AG09309 (cell line): ENCODE measurements at places on chromosomes 1 and 21.

DNA sequence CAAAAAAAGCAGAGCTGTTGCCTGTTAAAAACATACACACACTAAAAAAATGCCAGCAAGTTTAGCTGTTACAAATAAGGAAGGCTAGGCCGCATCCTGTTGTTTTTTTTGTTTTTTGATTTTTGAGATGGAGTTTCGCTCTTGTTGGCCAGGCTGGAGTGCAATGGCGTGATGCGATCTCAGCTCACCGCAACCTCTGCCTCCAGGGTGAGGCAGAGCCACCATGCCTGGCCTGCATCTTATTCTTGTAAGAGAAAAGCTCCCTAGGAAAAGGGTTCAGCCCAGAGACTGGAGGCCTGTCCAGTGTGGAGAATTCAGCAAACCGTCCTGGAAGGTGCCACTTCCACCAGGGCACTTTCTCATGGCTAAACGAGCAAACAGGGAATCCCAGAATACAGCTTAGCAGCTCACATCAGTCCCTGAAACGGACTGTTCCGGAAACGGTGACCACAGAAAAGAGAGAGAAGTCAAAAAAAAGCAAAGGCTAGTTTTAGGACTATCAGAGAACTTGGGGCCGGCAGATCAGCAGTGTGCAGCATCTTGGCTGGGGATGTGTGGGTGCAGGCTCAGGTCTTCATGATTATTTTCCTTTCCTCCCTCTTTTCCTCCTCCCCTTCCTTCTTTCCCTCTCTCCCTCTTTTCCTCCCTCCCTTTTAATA is 283.6 kb downstream of the AJAP1 start:
- no peak for DNase-seq

GRCh38 chr1:109199710-109200109 is 14.0 kb upstream of the SARS1 start:
- no peak for DNase-seq

- DNase-seq, result no peak
Measured at GRCh38 chr1:70429219-70429618, 18.2 kb downstream of the CTH start.

- DNase-seq, result no peak
Measured at GRCh38 chr1:55641947-55642346, 426.8 kb upstream of the USP24 start.

DNA sequence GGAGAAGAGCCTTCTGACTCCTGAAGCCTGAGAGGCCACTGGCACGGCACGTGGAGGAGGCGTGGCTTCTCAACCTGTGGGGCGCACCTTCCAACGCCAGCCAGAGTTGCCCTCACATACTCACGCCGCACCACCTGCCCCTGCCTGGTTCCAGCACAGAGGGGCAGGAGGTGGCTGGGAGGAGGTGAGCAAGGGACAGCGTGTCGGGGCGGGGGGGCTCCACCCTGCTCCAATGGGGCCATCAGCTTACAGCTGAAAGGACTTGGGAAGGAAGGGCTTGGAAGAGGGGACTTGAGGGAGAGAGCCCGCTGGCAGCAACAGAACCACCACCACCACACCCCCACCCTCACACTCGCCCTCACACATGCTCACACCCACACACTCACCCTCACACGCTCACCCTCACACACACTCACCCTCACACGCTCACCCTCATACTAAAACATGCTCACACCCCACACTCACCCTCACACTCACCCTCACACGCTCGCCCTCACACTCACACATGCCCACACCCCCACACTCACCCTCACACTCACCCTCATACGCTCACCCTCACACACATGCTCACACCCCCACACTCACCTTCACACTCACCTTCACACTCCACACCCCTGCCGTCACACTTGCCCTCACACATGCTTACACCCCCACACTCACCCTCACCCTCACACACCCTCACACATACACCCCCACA is 41.6 kb upstream of the EDN2 start:
- no peak for DNase-seq

GRCh38 chr1:216410026-216410425 is 13.2 kb downstream of the USH2A start:
- no peak for DNase-seq

DNA sequence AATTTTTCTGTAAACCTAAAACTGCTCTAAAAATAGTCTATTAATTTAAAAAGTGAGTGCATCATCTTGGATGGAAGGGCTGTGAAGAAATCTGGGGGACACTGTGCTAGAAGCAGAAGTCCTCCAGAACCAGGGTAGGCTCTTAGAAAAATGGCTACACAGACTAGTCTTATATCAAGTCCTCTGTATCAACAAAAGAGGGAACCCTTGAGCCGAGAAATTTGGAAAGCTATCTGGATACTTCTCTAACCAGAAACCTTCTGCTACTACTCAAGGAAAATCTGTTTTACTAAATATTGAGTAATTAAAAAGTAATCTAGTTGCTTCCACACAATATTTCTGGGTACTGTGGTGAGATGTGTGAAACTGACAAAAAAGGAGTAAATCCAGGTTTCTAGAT is 92.1 kb downstream of the WDR3 start:
- no peak for DNase-seq

- no peak for DNase-seq
Measured at GRCh38 chr1:33328817-33329216, 7.9 kb upstream of the A3GALT2 start.

GRCh38 chr1:147745271-147745670 is 15.1 kb downstream of the GJA5 start:
- no peak for DNase-seq

DNA sequence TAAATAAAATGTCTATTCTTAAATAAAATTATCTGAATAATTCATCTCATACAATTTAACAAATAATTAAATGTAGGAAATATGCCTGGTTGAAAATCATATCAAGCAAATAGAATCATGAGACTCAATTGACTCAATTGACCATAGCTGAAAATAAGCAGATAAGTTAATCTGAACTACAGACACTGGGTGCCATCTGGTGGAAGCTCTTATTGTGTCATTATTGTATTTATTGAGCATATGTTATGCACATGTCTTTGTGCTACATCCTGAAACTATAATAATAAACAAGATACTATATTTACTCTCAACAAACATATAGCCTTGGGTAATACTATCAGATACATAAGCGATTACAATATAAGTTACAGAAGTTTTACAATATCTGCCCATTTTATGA is 41.0 kb downstream of the BRINP3 start:
- no peak for DNase-seq

DNA sequence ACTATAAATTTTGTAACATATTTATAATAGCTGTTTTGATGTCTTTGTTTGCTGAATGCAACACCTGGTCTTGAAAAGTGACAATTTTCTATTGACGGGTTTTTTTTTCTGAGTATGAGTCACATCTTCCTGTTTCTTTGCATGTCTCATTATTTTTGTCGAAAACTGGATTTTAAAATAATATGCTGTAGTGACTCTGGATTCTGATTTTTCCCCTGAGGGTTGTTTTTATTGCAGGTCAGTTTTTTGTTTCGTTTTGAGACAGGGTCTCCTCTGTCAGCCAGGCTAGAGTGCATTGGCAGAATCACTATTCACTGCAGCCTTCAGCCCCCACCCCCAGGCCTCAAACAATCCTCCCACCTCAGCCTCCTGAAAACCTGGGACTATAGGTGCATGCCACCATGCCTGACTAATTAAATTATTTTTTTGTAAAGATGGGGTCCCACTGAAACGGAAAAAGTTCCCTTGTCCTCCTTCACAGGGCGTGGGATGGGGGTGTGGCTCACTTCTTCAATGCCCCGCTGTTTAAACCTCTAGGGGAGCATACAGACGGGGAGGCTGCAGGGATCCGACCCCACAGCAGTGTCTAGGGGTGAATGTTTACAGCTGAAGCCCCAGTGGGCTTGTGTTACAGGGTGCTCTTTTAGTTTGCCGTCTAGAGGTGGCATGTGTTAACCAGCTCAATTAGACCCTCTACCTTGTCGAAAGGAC is 11.3 kb upstream of the PPIE start:
- DNase-seq, result no peak
